ENCODE measurements at places on chromosomes 7 and 10.
A peak's percentile ranks its signal among the peaks of the same experiment; 100 is the strongest.

DNA sequence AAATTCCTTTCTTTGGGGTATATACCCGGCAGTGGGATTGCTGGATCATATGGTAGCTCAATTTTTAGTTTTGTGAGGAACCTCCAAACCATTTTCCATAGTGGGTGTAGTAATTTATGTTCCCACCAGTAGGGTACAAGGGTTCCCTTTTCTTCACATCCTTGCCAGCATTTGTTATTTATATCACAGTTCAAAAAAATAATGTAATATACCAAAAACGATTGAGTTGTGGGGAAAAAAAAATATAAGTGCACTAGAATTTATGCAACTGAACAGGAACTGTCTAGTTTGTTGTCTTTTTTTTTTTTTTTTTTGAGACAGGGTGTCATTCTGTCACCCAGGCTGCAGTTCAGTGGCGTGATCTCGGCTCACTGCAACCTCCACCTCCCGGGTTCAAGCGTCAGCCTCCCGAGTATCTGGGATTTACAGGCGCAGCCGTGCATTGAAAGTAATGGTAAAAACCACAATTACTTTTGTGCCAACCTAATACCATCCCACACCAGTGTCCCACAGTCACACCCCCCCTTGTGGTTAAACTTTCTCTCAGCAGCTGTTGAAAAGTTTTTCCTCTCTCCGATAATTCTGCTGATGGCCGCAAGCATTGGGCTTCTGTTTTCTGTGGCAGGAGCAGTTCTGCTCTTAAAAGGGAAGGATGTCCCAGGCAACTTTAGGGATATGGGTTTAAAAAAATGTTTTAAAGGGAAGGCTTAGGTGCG is 6.8 kb upstream of the LAT2 start:
- no peak for DNase-seq

DNA sequence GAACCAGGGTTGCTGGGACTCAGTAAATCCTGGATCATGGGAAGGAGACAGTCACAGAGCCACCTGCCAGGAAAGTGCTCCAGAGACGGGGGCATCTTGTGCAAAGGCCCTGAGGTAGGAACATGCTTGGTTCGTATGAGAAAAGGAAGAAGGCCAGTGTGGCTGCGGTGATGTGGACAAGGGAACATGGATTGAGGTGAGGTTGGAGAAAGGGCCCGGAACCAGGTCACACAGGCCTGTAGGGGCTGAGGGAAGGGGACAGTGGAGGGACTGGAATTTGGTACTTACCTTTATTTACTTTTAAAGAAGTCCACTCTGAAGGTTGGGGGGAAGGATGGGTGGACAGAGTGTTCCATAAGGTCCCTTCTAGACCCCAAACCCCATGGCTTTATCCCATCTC is 32.9 kb upstream of the CXCL12 start:
- no peak for DNase-seq

GRCh38 chr10:118340486-118340885 is 1.6 kb downstream of the FAM204A start:
- DNase-seq: no peak

DNA sequence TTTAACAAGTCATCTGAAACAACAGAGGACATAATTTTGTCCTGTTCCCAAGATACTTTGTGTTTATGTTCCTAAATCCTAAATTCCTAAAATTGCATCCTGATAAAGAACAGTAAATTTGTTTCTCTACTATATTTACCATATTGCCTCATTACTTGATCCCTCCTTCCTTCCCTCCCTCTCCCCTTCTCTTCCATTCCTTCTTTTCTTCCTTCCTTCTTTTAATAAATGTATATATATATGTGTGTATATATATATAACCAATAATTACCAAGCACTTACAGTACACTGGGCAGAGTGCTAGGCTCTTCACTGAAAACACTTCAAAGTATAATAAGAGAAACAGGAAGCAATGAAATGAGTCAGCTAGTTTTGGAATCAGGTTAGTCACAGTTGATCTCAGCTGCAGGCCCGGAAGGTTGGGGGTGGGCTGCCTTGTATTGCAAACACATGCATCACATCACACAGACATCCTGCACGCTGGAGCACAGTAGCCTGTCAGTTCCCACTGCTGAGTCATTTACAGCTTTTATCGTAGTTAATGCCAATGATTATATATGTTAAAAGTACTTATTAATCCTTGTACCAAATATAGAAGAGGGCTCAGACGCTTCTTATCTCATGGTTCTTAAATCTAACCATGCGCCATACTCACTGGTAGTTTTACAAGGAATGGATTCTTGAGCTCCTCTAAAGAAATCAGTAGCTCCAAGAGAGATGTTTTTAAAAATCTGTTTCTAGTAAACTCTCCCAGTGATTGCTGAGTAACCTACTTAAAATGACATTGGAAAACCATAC is 551.7 kb downstream of the GRM8 start:
- DNase-seq: peak; percentile 46

DNA sequence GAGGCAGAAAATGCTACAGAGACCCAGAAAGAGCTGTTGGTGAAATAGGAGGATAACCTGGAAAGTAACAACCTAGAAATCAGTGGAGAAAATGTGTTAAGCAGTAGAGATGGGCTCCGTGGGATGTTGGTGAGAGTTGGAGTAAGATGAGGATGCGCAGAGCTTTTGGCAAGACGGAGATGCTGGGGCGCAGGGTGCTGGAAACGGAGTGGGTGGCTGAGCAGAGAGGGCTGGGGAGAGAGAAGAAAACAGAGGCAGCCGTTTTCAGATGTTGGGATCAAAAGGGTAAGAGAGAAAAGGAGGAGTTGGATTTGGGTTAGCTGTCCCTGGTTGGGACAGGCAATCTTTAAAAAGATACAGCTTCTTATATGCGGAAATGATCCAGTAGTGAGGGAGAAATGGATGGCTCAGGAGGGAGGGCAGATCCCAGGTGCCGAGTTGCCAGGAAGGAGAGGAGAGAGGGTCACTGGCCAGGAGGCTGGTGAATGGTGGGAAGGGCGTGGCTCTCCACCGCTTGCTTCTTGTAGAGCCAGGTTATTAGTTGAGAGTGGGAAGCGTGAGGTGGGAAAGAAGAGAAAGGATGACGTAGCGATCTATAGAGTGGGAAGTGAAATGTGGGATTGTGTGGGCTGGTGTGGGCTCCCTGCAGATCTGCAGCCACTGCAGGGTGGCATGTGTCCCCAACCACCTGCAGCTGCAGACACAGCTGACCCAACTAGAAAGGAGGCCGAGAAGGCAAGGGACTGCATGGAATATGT is 182.2 kb upstream of the SVIL start:
- DNase-seq: no peak

GRCh38 chr7:51103718-51104117 is 212.9 kb downstream of the COBL start:
- DNase-seq: no peak

GRCh38 chr10:95401704-95402469 is 111.1 kb upstream of the PDLIM1 start:
- no peak for DNase-seq

All from T-helper 22 cell (primary cell).